ENCODE measurements at places on chromosomes 6 and 20.
A peak's percentile ranks its signal among the peaks of the same experiment; 100 is the strongest.

GRCh38 chr6:47524136-47524845 is 46.7 kb downstream of the CD2AP start:
- no peak for DNase-seq
- no peak overlapping the region for H3K27ac ChIP-seq
- H3K36me3 ChIP-seq: peaks cover 7% of the 10 kb centered on the region
- H3K4me1 ChIP-seq: no peaks in the 10 kb centered on the region
- H3K4me3 ChIP-seq: no peak overlapping the region
- H3K27me3 ChIP-seq: no peaks in the 10 kb centered on the region

DNA sequence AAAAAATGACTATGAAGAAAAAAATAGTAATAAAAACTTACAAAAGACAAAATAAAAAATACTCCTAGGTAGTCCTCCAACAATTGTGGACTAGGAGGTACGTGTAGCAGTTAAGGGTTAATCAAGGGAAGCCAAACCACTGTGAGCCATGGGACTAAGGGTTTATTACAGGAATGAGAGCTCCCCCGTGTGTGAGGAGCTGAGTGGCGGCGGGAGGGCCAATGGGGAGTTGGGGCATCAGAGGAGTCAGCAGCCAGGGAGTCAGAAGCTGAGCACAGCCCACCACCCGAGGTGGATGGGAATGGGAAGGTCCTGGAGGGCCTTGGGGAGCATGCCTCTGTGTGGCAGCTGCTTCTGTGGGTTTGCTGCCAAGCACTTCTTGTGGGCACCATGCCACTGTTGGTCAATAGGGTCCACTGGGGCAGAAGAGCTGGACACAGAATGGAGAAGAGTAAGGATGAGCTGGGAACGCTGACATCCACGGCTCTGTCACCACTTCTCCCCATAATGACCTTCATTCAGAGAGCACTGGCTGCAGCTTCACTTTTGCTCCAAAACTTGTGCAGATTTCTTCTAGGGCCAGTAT is 373.3 kb downstream of the CDKAL1 start:
- no peaks in the 10 kb centered on the region for H3K36me3 ChIP-seq
- no peak for DNase-seq
- H3K4me3 ChIP-seq: no peak overlapping the region
- peaks cover 32% of the 10 kb centered on the region for H3K4me1 ChIP-seq

GRCh38 chr20:2799271-2799670 is 1.2 kb downstream of the CPXM1 start:
- peaks cover 35% of the 10 kb centered on the region for H3K27me3 ChIP-seq
- no peaks in the 10 kb centered on the region for H3K36me3 ChIP-seq
- H3K4me1 ChIP-seq: peaks cover 16% of the 10 kb centered on the region
- DNase-seq: no peak

DNA sequence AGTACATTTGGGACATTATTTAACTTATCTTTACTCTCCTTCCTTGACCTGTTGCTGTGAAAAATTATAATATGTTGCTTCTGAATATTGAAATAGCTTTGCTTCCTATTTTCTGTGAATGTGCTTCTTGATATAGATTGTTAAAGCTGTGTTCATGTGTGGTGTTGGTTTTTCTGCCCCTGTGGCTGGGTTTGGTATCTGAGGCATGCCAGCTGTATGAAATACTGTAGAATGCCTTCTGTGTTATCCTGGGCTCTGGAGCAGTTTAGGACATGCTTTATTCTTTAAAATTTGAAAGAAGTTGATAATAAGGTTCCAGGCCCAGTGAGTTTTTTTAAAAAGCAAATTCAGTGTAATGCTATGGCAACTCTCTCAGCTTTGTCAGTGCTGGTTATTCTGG is 71.7 kb downstream of the HIVEP1 start:
- H3K4me3 ChIP-seq: no peak overlapping the region
- no peak for DNase-seq
- no peaks in the 10 kb centered on the region for H3K27me3 ChIP-seq
- no peaks in the 10 kb centered on the region for H3K4me1 ChIP-seq
- H3K36me3 ChIP-seq: no peaks in the 10 kb centered on the region

GRCh38 chr6:39995633-39996032 is 61.4 kb upstream of the MOCS1 start:
- H3K4me1 ChIP-seq: no peaks in the 10 kb centered on the region
- no peak overlapping the region for H3K27ac ChIP-seq
- DNase-seq: no peak
- H3K36me3 ChIP-seq: no peaks in the 10 kb centered on the region
- no peak overlapping the region for H3K4me3 ChIP-seq
- no peaks in the 10 kb centered on the region for H3K27me3 ChIP-seq

- H3K4me3 ChIP-seq: peak overlapping the region; percentile 29
- H3K27ac ChIP-seq: no peak overlapping the region
- H3K27me3 ChIP-seq: peaks cover 38% of the 10 kb centered on the region
- H3K4me1 ChIP-seq: peaks cover 16% of the 10 kb centered on the region
- peak; percentile 70 for DNase-seq
Measured at GRCh38 chr20:47785854-47786764, 828 bp upstream of the SULF2 start.

GRCh38 chr6:39137245-39137644 is 22.3 kb upstream of the SAYSD1 start:
- no peak overlapping the region for H3K4me3 ChIP-seq
- DNase-seq: no peak
- no peaks in the 10 kb centered on the region for H3K36me3 ChIP-seq

DNA sequence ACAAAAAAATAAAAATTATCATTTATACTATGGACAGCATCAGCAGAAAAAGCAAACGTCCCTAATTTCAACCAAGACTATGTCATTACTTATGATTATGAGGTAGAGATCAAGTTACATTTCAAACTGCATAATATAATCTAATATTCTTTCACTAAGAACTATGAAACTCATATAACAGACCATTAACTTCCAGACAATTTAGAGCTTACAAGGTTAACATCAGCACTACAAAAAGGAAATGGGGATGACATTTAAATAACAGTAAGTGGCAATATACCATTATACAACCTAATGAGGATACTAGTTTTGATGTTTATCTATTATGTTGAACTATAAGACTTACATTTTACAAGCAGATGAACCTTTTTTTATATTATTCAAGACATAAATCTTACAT is 261.0 kb upstream of the THEMIS start:
- H3K4me1 ChIP-seq: peaks cover 5% of the 10 kb centered on the region
- DNase-seq: no peak
- no peaks in the 10 kb centered on the region for H3K36me3 ChIP-seq

DNA sequence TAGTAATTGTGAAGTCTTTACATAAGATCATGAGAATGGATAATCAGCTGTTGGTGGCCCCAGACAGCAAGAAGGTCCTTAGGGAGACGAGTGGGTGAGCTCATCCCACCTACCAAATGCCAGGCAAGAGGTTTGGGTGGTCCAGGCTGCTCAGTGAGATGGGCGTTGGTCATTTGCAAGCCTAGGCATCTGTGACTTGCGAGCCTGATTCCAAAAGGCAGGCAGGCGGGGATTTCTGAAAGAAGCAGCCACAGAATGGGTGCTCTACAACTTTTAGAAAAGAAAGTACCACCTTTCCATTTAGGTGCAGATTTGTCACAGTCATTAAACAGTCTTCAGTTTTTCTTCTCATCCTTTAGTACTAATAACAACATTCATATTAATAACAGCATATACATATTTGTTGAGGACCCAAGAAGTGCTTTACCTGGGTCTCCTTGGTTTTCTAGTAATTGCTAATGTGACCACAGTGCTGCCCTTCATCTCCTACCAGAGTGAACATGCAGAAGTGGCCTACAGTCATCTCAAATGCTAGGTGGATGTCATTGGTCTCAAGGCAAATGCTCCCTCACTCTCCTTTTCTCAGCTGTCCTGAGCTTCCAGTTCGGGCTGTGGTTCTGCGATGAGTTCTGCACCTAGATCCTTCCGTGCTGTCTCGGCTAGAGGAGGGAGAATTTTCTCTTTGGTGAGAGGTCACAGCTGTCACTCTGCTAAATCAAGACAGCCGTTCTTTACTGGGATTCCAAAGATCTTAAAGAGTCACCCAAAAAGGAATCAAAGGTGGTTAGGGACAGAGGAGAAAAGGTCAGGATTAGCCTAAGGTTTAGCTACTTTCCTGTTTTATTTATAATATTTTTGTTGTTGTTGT is 2.7 kb downstream of the WRNIP1 start:
- H3K4me3 ChIP-seq: peak overlapping the region; percentile 98
- peak overlapping the region; percentile 72 for H3K27ac ChIP-seq
- H3K4me1 ChIP-seq: peaks cover 35% of the 10 kb centered on the region
- no peaks in the 10 kb centered on the region for H3K27me3 ChIP-seq
- peak; percentile 95 for DNase-seq

- no peak overlapping the region for H3K4me3 ChIP-seq
- H3K27me3 ChIP-seq: no peaks in the 10 kb centered on the region
- H3K27ac ChIP-seq: no peak overlapping the region
- DNase-seq: no peak
- no peaks in the 10 kb centered on the region for H3K4me1 ChIP-seq
Measured at GRCh38 chr20:32891926-32892660, 33.4 kb downstream of the EFCAB8 start.

- no peaks in the 10 kb centered on the region for H3K4me1 ChIP-seq
- no peaks in the 10 kb centered on the region for H3K36me3 ChIP-seq
- no peak for DNase-seq
Measured at GRCh38 chr6:27608916-27609883, 136.3 kb upstream of the ZNF184 start.

GRCh38 chr20:13131688-13132087 is 89.4 kb upstream of the ISM1 start:
- H3K4me1 ChIP-seq: no peaks in the 10 kb centered on the region
- DNase-seq: no peak
- H3K27me3 ChIP-seq: no peaks in the 10 kb centered on the region
- H3K36me3 ChIP-seq: no peaks in the 10 kb centered on the region
- no peak overlapping the region for H3K4me3 ChIP-seq

DNA sequence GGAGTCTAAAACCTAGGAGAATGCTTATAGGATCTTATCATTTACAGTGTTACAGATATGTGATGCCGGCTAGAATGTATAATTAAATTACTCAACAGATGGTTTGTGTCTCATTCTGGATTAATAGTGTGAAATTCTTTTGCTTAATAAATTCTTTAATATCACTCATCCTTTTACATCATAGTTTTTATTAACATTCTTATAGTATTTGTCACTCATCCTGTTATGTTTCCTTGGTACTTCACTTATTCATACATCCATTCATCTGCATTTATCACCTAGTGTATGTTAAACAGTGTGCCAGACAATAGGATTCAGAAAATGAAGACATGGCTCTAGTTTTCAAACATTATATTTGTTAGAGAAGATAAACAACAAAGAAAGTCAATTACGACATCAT is 468.7 kb downstream of the FRK start:
- no peaks in the 10 kb centered on the region for H3K4me1 ChIP-seq
- DNase-seq: no peak
- H3K36me3 ChIP-seq: no peaks in the 10 kb centered on the region
- H3K27me3 ChIP-seq: no peaks in the 10 kb centered on the region

DNA sequence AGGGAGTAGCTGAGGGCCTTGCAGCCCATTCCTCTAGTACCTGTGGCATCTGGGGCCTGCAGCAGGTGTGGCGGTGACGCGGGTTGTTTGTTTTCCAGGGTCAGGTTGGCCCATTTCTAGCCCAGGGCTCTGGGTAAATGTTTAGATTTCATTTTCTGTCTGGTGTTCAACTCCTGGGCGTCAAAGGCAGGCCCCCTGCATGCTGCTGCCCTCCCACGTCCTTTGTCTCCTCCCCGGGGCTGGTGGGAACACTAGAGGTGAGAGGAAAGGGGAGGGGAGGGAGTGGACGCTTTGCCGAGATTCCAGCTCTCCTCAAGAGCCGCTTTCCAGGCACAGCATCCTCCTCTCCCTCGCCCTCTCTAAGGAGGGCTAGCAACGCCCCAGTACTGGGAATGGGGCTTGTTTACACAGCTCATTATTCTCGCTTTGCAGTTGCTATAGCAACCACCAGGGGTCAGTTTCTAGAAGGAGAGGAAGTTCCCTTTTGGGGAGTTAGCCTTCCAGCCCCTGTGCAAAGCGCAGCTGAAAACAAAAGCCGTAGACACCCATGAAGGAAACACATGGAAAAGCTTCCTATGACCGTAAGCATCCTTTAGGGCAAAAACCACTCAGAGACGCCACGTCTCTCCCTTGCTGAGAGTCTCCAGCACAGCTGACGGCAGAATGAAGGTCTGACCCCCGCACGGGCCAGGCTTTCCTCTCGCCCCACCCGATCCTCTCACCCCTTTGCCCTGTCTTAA is 170.6 kb downstream of the LY86 start:
- no peaks in the 10 kb centered on the region for H3K27me3 ChIP-seq
- H3K36me3 ChIP-seq: no peaks in the 10 kb centered on the region
- no peak overlapping the region for H3K4me3 ChIP-seq
- H3K27ac ChIP-seq: no peak overlapping the region
- H3K4me1 ChIP-seq: no peaks in the 10 kb centered on the region
- DNase-seq: peak; percentile 44

- H3K27ac ChIP-seq: no peak overlapping the region
- H3K27me3 ChIP-seq: no peaks in the 10 kb centered on the region
- no peak overlapping the region for H3K4me3 ChIP-seq
- H3K36me3 ChIP-seq: no peaks in the 10 kb centered on the region
- DNase-seq: no peak
- H3K4me1 ChIP-seq: no peaks in the 10 kb centered on the region
Measured at GRCh38 chr6:136050475-136050874, 199.0 kb downstream of the PDE7B start.

- peaks cover 42% of the 10 kb centered on the region for H3K4me1 ChIP-seq
- no peak for DNase-seq
- no peak overlapping the region for H3K4me3 ChIP-seq
- peaks cover 3% of the 10 kb centered on the region for H3K36me3 ChIP-seq
Measured at GRCh38 chr6:80605165-80605989, 498.9 kb downstream of the BCKDHB start.

DNA sequence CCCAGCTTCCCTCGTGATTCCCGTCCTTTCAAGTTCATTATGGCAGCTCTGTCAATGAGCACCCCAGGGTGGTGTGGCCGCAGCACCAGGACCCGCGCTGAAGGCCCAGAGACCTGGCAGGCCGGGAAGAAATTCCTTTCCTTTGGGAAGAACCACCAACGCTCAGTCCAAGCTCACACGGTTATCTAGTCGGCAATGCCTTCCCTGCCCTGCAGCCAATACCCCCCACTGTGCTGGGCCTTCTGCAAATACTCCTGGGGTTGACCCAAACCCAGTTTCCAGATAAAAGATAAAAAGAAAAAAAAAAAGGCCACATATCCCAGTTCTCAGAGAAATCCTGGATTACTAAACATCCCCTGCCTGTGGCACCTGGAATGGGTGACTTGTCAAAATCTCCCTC is 28.7 kb downstream of the PXDC1 start:
- no peak for DNase-seq
- H3K4me1 ChIP-seq: peaks cover 25% of the 10 kb centered on the region
- no peak overlapping the region for H3K4me3 ChIP-seq
- H3K27me3 ChIP-seq: no peaks in the 10 kb centered on the region
- peaks cover 77% of the 10 kb centered on the region for H3K36me3 ChIP-seq

GRCh38 chr6:37691904-37692806 is 5.5 kb downstream of the MDGA1 start:
- H3K4me3 ChIP-seq: no peak overlapping the region
- H3K4me1 ChIP-seq: peaks cover 30% of the 10 kb centered on the region
- H3K27me3 ChIP-seq: peaks cover 21% of the 10 kb centered on the region
- no peak overlapping the region for H3K27ac ChIP-seq
- peaks cover 3% of the 10 kb centered on the region for H3K36me3 ChIP-seq
